ENCODE measurements at places on chromosomes 5 and 9.

DNA sequence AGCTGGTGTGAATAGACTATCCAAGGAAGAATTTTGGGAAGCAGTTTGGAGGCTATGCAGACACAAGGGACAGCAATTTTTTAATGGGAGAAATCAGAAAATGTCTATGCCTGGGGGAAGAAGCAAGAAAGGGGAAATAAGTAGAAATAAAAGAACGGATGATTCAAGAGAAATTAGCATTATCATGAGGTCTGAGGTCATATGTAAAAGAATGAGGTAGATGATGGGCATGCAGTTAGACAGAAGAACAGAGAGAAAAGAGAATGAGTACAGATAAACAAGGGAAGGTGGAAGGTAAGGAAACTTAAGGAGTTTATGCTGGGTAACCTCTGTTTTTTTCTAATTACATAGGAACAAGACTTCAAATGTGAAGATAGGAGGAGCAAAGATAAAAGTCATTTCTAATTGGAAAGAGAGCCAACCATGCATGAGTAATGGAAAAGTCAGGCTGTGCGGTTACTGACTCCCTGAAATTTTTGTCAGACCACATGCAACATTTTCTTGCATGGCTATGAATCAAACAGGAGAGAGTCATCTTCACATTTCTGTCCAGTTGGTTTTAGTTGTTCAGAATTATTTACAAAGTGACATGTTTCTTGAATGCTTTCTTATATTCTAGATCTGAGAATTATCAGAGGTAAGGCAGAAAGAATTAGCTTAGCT, 101.0 kb upstream of the PIK3R1 start:
- no peak for DNase-seq

DNA sequence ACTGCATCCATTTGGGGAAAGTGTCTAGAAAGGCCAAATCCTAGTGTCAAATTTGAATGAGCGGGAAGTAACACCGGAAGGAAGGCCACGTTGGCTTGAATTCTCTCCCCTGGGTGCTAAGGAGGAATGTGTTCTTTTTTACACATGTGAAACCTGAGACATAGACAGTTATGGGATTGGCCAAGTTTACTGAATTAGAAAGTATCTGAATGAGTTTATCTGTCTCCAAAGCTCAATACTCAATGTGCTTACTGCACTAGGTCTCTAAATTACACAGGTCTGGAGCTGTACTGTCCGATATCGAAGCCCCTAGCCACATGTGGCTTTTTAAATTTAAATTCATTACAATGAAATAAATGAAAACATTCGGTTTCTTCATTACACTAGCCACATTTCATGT, 6.0 kb downstream of the DMRT1 start:
- no peak for DNase-seq

DNA sequence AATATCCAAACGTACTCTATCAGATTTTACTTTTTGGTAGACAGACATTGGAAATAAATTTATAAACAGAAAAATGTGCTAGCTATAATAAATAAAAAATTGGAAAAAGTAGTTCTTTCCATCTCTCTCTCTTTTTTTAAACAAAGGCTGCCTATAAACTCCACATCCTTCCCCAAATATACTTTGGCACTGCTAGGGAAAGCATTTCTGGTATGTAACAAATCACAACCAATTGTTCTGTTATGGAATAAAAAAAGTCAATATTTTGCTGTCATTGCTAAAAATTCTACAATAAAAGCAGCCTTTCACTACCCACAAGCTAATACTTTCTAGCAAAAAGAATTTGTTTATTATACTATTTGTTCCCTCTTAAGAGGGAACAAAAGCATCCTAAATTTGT, 169.2 kb upstream of the TARS1 start:
- DNase-seq, result no peak

DNA sequence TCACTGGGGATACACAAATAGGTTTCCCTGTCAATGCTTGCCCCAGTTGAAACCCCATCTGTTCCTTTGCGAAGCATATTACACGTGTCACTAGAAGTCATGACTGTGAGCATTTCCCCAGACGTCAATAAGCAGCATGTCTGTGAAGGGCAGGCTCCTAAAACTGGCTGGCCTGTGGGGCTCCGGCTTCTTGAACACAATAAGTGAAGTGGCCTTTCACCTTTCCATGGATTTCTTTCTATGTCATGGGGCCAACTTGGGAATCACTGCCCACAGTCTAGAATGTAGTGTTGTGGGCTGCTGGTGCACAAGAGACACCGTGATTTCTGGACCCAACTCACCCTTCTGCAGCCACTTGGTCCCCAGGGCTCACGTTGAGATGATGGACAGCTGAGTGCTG, 60.4 kb upstream of the CTSL start:
- DNase-seq, result no peak

DNA sequence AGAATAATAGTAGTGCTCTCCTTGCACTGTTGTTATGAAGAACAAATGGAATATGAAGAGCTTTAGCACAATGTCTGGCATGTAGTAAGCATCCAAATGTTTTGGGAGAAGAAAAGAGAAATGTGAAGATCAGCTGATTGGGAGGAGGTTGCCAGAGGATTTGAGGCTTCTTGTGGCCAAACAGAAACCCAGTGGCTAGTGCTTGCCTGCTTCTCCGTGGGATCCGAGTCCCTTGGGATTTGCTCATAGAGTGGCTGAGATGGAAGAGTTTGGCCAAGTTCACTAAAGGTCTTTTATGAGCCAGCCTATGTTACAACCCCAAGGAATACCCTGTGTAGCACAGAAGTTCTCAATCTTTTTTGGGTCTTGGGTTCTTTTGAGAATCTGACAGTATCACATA, 86.0 kb downstream of the ANGPTL2 start:
- DNase-seq, result no peak

DNA sequence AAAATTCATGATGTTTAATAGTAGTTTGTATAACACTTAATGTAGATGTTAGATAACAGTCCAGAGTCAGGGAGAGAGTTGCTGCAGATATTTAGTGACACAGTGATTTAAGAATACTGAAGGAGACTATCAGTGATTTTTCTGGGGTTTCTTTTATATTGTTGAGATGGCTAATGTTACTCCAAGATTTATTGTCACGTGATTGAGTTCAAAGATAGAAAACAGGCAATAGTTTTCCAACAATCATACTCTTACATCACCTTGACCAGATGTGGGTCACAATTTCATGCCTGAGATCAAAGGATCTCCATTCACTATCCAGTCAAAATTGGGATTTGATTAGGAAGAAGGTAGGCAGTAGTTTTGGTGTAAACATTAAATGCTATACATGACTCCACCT, 580.0 kb upstream of the ARRDC3 start:
- no peak for DNase-seq

DNA sequence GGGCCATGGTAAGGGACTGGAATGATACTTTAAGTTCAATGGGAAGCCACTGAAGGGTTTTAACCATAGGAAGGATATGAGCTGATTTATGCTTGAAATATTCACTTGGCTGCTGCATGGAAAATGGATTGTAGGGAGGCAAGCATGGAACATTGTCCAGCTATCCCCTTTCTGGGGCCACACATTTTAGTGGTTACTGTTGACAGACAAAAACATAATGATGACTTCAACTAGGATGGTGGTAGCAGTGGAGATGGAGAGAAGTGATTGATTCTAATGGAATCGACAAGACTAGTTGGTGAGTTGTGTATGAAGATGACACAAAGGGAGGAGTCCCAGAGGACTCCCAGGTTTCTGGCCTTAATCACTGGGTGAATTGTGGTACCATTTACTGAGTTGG, 6.2 kb upstream of the FCHSD1 start:
- no peak for DNase-seq

DNA sequence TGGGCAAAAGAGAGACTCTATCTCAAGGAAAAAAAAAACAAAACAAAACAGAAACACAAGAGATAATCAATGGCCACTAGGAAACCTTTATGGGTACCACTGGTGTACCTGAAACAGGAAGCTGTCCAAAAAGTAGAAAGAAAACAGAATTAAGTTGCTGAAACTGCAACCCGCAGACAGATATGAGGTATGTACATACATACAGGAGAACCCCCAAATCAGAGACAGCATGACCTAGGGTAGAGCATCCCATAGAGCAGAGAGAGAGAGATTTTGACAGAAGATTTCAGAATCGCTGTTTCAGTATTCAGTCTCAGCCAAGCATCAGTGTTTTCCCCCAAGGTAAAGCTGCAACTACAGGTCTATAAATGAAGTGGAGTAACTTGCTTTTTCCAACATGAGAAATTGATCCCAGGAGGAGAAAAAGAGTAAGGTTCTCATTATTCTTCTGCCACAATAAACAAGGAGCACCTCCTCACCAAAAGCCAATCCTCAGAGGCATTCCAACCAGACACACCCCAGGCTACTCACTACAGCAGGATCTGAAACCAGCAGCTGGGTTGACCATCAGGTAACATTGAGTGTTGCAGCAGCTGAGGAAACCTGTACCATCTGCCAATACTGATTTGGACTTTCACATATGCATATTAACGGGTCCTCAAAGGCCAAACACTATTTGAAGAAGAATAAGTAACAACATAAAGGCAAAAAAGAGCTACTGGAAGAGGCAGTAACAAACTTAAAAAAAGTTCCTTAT, 630.0 kb downstream of the TAF11L14 start:
- DNase-seq, result no peak

- DNase-seq, result no peak
Observed at GRCh38 chr5:126004636-126005035, 418.6 kb upstream of the GRAMD2B start.

- no peak for DNase-seq
Observed at GRCh38 chr5:59716966-59717500, 176.5 kb downstream of the PDE4D start.

DNA sequence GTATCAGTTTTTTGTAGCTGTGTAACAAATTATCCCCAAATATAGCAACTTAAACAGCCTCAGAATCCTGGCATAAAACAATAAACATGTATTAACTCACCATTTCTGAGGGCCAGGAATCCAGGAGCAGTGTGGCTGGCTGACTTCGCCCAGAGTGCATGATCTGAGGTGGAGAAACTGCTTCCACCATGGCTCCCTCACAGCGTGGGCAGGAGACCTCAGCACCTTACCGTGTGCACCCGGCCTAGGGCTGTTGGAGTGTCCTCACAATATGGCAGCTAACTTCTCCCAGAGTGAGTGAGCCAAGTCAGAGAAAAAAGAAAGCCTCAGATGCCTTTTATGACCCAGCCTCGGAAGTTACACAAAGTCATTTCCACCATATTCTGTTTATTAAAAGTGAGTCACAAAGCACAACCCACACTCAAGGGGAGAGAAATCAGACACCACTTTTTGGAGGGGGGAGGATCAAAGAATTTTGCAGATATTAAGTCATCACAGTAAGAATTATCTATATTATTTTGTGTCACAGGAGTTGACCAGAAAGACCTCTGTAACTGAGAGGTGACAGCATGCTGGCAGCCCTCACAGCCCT, 59.6 kb downstream of the TSTD2 start:
- DNase-seq, result no peak

DNA sequence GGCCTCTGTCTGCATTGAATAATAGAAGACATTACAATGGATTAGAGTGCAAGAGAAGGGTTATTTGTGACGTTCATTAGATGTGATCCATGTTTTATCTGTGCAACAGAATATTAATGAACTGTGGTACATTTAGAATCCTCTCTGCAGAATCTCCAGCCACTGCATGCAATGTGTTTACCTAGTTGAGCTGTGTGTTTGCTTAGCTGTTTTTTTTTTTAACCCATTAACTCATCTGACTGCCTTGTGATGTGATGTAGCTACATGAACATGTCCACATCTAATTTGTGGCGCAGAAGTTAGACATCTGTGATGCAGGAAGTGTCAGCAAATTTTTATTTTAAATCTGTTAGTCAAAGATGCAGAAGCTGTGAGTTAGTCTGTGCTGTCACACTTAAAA, 236.9 kb downstream of the CD180 start:
- DNase-seq, result no peak

DNA sequence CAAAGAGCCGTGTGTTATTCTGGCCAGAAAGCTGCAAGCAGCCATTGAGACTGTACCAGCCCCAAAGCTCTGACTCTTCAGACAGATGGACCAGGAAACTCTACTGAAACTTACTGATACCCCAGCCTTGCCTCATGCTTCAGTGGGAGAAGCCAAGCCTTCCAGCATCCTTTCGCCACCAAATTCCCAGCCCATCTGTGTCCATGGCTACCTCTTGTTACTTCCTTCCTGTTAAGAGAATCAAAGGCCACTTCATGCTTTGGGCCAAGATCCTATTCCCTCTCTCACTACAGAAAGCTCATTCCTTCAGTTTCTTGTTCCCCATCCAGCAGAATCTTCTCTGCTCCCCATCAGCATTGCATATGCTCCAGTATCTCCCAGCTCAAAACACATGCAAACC, 46.9 kb upstream of the FREM1 start:
- no peak for DNase-seq

DNA sequence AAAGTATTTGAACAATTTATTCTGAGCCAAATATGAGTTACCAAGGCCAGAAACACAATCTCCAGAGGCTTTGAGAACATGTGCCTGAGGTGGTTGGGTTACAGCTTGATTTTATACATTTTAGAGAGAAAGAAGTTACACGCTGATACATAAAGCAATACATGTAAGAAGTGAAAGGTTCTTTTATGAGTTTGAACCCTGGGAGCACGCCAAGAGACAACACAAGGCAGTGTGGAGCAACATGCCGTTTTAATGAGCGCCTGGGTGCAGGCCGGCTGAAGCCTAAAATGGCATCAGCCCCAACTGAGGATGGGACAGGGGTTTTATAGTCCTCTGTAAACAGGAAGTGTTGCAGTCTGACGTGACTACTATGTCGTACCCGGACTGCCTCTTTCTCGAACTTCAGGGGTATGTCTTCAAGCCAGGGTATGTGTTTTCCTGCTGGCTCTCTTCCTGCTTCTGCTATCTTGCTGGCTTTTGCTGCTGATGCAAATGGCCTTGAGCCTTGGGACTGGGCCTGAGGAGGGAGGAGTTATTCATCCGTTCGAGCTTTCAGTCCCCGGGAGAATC, 193.7 kb downstream of the CYLC2 start:
- DNase-seq, result no peak

- no peak for DNase-seq
Observed at GRCh38 chr9:79577969-79578723, 6.4 kb downstream of the TLE4 start.

DNA sequence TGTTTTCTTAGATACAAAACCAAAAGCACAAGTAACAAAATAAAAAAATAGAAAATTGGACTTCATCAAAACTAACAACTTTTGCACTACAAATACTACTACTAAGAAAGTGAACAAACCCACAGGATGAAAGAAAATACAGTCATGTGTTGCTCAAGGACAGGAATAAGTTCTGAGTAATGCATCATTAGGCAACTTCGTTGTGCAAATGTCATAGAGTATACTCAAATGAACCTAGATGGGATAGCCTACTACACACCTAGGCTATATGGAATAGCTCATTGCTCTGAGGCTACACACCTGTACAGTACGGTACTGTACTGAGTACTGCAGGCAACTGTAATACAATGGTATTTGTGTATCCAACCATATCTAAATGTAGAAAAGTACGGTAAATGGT, 88.3 kb downstream of the RAPGEF1 start:
- DNase-seq, result no peak

Measured in activated naive CD4-positive, alpha-beta T cell treated with anti-CD3 and anti-CD28 coated beads, Interleukin-2, amount 50 U/mL, for 16 hours (primary cell).